SHP77 (cell line): ENCODE measurements at places on chromosomes 6 and 20.

DNA sequence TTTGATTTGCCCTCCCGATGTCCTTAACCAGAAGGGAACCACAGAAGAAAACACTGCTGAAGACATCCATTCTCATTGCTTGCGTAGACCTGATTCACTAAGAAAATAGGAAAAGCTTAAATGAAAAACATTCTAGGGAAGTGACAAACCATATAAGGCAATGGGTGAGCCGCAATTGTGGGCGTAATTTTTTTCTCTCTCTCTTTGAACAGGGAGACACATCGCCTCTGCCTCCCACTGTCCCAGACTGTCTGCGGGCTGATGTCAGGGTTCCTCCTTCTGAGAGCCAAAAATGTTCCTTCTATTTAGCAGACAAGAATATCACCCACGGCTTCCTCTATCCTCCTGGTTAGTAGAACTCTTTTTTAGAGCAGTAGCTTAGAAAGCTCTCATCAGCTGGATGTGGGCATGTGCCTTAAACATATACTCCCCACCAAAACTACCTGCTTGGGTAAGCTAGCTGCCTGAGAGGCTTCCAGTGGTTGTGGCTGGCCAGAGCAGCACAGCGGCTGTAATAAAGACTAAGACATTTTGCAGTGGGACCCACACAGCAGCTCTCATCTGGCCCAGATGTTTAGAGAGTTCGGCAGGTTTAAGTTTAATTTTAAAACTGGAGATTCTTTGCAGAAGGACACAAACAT, 22.7 kb upstream of the CTAGE9 start:
- DNase-seq = no peak

DNA sequence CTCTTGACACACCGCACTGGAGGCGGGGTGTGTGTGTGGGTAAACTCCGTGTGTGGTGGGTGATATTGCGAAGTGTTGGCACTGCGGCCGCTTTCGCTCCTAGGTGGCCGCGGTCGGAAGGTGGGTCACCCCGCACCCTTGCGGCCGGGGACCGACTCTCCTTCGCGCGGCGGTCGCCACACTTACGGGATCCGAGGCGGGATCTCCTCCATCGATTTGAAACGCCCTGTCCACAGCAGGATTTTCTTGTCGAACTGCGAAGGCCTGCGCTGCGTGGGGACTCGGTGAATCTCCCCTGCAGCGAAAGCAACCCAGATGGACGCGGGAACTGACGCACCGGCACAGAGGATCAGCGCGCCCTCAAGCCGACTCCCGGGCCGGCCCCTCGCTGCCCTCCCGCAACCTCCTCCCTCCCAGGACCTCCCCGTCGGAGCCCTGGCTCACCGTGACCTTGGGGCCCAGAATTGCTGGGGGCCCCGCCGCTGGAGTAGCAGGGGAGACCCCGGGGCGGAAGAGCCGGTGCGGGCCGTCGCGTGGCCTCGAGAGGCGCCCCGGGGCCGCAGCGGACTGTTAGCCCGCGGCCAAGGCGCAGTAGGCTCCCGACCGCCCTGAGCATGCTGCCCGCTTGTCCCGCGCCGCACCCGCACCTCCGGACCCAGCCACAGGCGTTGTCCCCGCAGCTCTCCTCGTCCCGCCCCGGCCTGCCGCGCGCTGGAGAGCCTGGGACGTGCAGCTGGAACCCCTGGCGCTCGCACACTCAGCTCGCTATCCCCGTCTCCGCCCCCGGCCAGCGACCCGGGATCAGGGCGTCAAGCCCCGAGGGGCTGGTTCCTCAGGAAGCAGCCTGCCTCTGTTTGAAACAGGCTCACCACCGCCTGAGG, at the start of gene FAM162B:
TSS of gene FAM162B (minus strand) at position 759 of the 881 bp plus-strand sequence. CDS start at position 616, 143 bp downstream.
- no peak for DNase-seq

DNA sequence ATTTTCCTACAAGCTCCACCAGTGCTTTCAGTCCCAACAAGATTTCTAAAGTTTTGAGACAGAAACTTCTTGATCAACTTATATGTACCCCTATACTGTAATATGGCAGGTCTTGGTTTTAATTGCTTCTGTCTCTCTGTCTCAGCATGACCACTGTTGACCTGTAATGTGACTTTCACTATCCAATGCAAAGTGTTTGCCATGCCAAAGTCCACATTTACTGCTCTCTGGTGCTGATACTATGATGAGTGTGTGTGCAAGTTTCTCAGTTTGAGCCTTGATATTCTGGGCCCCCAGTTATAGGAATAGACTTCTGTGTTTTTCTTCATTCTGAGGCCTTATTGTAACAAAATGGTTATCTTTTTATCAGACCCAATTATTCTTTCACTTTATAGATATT, 45.8 kb downstream of the OR2J2 start:
- DNase-seq = no peak

DNA sequence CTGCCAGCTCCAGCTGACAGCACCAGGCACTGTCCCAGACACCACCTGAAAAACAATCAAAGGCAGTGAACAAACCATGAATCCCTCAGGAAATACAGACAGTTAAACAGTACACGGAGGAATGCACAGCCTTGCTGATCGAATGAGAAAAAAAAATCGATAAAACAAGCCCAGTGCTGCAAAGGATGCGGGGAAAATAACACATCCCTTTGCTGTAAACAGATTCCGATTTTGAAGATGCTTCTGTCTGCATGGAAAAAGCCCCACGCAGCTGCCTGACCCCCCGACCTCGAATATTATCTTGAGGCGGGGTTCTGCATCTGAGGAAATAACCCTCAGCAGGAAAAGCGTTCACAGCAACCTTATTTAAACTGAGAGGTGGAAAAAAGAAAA, 43.9 kb downstream of the RBM38 start:
- no peak for DNase-seq

DNA sequence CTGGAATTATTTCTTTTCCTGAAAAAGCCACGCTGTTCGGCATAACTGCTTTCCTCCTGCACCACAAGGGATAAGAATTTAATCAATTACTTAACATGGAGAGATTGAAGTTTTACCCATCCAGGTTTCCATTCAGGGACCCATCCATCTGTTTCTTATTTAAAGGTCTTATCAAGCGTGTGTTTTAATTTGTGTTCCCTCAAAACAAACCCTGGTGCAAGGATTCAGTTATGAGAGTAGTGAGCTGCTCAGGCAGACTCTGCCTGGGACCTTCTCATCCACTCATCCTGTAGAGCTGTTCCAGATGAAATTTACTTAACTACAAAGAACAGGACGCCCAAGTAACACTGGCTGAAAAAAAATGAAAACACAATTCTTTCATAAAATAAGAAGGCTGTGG, 97.8 kb downstream of the BANF2 start:
- no peak for DNase-seq

DNA sequence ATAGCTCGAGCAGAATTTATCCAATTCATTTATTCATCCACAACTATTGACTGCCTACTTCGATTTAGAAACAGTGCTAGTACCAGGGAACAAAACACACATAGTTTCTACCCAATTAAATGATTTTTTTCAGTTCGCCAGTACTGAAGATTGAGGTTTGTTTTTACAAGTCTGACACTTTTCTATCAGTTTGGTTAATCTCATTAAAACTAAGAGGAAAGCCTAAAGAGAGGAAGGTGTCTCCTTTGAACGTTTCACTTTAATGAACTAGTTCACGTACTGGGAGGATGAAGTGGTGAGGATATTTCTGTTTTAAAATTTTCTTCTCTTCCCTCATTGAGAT, 570 bp upstream of the ANKS1A start:
- no peak for DNase-seq
